Stimulated activated CD8-positive, alpha-beta memory T cell treated with anti-CD3 and anti-CD28 coated beads, Interleukin-7, amount 100 ng/mL, for 1 hour (primary cell): ENCODE measurements at places on chromosomes 13 and 19.

DNA sequence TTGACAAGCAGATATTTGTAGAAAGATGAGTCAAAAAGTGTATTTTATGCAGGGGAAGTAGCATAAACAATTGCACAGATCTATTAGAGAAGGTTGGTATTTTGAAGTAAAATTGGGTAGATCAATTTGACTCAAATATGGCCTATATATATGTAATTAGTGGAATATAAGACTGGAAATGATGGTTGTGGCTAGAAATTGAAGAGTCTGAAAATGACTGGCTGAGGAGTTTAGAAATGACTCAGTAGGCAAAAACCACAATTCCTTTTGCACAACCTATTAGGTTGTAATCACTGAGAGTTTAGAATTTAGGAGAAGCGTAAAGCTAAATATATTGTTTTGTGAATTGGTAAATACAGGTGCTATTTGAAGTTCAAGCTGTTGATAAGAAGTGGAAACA lies 622.6 kb upstream of the PCDH20 start:
- DNase-seq = no peak

DNA sequence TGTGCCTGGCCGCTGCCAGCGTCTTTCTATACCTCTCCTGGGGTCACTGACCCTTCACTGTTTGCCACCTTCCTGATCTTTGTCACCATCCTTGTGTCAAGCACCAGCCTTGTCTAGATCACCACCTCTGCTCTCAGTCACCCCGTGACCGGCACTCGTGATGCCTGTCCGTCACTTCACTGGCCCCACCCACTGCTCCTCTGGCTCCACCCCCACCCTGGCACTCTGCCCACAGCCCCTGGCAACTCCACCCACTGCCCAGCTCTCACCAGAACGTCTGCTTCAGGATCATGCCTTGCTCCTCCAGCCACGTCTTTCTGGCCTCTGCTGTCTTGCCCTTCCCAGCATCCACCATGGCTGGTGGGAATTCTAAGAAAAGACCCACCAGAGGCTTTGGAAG lies 24.8 kb upstream of the PLA2G4C start:
- no peak for DNase-seq

DNA sequence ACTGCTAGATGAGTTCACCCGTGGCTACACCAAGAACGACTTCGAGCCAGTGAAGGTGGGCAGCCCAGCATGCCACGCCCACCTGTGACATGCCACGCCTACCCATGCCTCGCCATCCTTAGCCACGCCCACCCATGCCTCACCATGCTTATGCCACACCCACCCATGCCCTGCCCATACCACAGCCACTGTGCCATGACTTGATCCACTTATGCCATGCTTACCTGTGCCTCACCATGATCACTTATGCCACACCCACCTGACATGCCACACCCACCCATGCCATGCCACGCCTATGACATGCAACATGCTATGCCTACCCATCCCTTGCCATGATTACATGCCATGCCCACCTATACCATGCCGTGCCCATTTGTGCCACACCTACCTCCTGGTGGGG lies 12.9 kb upstream of the USE1 start:
- DNase-seq = no peak

- DNase-seq = no peak
Observed at GRCh38 chr19:7847664-7848063, 17.6 kb downstream of the EVI5L start.

DNA sequence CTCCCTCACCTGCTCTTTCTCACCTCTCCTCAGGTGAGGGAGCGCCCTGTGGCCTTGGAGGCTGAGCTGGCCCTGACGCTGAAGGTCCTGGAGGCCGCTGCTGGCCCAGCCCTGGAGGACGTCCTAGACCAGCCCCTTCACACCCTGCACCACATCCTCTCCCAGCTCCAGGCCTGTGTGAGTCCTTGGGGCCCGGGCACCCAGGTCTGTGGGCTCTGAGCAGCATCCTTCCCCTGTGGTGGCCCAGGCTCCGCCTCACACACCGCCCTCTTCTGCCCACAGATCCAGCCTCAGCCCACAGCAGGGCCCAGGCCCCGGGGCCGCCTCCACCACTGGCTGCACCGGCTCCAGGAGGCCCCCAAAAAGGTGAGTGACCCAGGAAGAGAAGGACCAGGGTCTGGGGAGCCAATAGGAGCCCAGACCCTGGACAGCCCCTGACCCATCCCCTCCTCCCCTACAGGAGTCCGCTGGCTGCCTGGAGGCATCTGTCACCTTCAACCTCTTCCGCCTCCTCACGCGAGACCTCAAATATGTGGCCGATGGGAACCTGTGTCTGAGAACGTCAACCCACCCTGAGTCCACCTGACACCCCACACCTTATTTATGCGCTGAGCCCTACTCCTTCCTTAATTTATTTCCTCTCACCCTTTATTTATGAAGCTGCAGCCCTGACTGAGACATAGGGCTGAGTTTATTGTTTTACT lies 1.9 kb downstream of the IFNL1 start:
- peak; percentile 29 for DNase-seq

DNA sequence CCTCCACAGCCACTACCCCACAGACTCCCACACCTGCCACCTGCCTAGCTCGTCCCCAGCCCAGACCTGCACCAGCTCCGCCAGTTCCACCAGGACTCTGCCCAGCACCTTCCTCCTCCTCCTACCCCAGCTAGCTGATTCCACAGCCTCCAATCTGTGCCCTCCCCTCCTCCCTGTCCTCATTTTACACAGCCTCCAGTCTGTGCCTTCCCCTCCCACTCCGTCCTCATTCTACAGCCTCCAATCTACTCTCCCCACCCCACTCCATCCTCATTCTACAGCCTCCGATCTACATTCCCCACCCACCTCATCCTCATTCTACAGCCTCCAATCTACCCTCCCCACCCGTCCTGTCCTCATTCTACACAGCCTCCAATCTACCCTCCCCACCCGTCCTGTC lies 7.3 kb downstream of the MYDGF start:
- DNase-seq = no peak

DNA sequence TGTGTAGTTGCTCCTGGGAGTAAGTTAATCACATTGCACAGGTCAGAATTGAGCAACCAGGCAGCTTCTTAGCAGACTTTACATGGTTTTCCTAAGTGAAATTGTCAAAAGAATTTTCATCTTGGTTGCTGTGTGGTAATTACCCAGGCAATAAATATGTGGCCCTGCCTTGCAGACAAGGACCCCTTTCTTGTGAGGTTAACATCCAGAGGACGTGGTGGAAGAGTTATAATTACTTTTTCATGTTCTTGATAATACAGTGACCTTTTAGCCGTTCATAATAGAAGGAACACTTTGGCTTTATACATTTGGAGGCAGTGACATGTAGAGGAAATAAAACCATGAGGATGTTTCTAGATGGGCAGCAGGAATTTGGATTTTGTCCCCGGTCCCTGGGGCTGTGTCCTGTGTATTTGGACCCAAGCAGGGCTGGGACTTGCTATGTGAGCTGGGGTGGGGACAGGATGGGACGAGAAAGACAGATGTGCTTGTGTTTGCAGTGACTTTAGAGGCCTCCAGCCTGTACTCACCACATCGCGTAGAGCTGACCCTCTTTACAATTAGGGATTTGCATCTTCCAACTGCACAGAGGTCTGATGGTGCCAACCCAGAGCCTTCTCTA lies 156.2 kb downstream of the STK24 start:
- DNase-seq = no peak

GRCh38 chr13:77423296-77423695 lies 96.4 kb upstream of the MYCBP2 start:
- no peak for DNase-seq

- DNase-seq = no peak
Observed at GRCh38 chr19:33621065-33621785, 528 bp upstream of the CHST8 start.

GRCh38 chr19:1170938-1171754 lies 2.9 kb downstream of the SBNO2 start:
- no peak for DNase-seq

DNA sequence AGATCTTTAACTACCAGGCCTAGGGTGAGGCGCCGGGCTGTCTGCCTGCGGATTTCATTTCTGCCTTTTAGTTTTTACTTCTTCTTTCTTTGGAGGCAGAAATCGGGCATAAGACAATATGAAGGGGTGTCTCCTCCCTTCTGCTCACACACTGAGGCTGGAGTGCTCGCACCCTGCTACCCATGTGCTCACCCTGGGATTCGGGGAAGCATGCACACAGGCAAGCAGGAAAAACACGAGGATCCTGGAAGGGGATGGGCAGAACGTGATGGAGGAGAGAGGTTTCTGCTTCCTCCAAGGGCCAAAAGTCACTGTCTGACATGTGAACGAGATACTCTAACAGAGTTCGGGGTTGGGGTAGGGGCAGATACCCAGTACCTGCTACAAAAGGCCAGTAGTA lies 28.4 kb downstream of the ZNF823 start:
- DNase-seq = no peak

DNA sequence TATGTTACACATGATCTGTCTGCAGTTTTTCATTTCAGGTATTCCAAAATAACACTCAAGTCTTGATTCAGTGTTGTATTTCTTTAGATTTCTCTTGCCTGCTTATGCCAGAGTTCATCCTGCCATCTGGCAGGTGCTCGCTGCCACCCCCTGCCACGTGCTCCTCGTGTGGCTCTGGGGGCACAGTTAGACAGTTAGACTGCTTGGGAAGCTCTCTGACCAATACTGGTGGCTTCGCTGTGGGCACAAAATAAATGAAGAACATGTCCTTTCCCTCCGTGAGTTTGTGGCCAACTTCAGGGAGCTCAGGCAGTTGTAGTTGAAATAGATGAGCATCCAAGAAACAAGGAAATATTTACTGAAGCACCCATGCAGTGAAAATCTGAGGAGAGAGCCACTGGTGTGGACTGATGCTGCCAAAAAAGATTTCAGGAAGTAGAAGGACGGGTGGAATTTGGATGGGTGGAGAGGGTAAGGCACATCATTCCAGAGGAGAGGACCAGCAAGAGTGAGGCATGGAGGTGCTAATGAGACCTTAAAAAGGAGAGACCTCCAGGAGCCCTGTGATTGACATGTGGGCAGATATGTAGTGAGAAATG lies 37.5 kb upstream of the GPR183 start:
- DNase-seq = no peak

DNA sequence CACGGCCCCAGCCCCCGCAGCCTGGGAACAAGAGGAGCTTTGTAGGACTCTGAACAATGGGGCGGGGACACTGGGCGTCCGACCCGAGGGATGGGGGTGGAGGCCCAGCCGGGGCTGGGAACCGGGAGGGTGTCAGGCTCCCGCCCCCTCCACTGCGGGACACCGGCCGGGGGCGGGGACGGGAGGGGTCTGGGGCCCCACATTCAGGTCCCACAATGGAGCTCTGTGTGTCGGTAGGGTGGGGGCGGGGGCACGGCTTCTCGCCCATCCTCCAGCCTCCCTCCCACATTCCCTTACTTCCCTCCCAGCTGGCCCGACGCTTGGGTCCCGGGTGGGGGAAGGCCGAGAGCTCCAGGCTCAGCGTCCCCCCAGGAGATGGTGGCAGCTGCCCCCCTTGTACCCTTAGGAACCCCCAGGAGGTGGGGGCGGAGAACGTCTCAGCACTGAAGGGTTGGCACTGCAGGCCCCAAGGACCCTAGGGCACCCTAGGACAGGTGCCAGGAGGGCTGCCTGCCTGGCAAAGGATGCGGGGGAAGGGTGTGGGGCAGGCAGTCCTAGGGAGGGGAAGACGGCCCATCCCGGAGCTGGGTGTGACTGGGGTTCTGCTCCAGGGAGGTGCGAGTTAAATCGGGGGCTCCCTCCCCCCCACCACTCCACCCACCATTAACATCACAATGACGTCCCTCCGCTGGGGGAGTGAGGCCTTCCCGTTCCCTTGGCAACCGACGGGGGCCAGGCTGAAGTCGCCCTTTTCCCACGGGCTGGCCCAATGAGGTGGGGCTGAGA lies 5.3 kb downstream of the TTYH1 start:
- DNase-seq = no peak

- no peak for DNase-seq
Observed at GRCh38 chr19:9139609-9140158, 513 bp upstream of the ZNF317 start.

GRCh38 chr13:100811928-100812327 lies 137.3 kb upstream of the TMTC4 start:
- DNase-seq = no peak

DNA sequence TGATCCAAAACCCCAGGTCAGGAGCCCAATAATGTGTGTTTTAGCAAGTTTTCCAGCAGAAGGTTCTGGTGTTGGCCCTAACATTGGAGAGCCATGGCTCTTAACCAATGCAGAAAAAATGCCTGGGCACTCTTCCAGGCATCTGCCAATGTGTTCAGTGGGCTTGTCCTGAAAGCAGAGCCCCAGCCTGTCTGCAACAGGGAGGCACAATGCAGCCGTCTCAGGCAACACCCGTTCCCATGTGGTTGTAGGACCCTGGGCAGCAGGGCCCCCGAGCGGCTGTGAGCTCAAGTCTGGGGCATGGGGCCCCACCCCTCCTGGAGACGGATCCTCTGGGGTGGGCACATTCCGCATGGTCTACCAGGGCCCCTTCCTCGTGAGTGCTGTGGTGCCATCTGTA lies 58.1 kb upstream of the SIAH3 start:
- no peak for DNase-seq

DNA sequence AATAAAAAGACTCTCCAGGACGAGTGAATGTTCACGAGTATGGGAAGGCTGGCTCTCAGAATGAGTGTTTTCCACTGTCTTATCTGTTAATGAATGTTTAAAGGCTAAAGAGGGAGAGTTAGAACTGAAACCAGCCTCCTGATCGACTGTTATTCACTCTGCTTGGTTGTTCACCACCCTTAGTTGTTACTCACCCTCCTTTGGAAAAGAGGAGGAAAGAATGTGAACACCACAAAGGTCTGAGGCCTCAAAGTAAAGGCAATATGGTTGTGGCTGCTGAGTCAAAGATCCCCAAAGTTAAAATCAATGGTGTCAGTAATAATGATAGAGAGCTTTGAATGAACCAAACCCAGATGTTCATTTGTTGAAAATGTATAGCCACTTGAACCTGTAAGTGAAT lies 1793.2 kb upstream of the PCDH20 start:
- DNase-seq = no peak

DNA sequence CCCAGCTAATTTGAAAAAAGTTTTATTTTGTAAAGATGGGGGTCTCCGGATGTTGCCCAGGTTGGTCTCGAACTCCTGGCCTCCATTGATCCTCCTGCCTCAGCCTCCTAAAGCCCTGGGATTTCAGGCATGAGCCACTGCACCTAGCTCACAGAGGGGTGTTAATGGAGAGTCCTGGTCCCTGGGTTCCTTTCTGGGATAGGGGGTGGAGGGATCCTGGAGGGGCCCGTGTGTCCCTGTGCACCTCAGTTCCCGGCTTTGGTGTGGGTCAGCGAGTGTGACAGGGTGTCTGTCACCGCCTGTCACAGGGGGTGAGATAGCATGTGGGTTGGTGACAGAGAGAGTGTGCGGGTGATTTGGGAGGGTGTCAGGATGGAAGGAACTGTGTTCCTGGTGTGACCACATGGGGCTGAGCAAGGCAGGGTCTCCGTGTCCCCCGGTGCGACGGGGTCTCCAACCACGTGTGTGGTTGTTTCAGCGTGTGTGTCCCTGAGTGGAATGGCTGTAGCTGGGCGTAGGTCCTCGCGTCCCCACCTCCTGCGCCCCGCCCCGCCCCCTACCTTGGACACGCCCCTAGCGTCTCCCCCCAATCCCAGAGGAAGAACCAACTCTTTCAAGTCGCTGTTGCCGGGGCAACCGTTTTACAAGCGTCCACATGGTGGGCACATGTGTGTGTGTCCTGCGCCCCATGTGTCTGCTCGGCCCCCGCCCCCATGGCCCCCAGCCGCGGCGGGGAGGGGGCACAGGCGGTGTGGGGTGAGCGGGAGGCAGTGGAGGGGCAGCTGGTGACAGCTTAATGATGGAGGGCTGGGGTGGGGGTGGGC lies 2.9 kb upstream of the NRTN start:
- DNase-seq = no peak
